Activated T-cell treated with anti-CD3 and anti-CD28 coated beads, Interleukin-2, amount 50 U/mL, for 72 hours (primary cell): ENCODE measurements at places on chromosomes 12 and 14. TPM values are rescaled to one million over a fixed set of nuclear protein-coding genes. Genes with fewer than 3 reads are reported as not detected.

The KRT82 gene
- not detected for total RNA-seq

The RAB2B gene
- 44.5 TPM for total RNA-seq

DNA sequence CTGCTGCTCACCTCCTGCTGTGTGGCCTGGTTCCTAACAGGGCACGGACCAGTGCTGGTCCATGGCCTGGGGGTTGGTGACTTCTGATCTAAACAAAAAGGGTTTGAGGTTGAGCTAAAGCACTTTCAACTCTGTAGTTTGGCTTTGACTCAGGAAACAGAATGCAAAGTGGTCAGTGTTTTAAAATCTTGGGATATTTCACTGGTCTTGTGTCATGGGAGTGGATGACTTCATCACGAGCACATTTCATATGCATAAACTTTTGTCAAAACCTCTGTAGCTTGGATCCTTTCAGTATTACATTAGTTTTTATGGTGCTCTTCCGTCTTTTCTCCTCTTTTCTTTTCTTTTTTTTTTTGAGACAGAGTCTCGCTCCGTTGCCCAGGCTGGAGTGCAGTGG is 25.6 kb downstream of the FAM161B start:
- no peak for DNase-seq

The BCAT1 gene
- 53.4 TPM for total RNA-seq

The YARS2 gene
- total RNA-seq, result 14.5 TPM

DNA sequence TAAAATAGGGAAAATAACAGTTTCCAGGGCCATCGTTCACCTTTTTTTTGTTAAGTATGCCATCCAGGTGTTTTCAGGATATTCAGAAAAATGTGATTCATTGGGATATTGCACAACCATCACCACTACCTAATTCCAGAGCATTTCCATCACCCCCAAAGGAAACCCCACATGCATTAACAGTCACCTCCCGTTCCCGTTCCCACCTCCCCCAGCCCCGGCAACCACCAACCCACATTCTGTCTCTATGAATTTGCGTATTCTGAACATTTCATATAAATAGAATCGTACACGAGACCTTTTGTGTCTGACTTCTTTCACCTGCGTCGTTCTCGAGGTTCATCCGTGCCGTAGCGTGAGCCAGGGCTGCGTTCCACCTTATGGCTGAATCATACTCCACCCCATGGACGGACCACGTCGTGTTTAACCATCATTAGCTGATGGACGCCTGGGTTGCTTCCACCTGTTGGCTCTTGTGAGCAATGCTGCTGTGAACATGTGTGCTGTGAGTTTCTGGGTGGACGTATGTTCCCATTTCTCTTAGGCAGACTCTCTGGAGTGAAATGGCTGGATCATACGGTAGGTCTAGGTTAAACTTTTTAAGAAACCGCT is 51.0 kb upstream of the NCOR2 start:
- DNase-seq, result no peak

- DNase-seq, result no peak
Observed at GRCh38 chr12:20150835-20151422, 217.4 kb upstream of the PDE3A start.

DNA sequence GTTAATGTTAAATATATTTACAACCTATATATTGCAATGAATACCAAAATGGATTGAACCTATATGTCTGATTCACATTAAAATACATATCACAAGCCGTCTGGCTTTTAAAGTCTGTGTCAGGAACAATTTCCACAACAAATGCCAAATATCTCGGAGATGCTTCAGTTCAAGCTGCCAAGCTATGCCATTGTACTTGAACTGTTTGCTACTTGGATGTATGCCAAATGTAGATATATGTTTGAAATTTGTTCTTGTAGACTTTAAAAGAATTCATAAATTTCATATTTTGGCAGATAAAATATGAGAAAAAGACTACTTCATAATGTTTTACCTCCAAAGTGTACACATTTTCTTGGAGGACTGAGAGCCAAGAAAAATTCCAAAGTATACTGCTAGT is 37.0 kb downstream of the WASHC3 start:
- no peak for DNase-seq

The OTOGL gene
- total RNA-seq, result not detected
